ENCODE measurements at places on chromosomes 7 and 10.

DNA sequence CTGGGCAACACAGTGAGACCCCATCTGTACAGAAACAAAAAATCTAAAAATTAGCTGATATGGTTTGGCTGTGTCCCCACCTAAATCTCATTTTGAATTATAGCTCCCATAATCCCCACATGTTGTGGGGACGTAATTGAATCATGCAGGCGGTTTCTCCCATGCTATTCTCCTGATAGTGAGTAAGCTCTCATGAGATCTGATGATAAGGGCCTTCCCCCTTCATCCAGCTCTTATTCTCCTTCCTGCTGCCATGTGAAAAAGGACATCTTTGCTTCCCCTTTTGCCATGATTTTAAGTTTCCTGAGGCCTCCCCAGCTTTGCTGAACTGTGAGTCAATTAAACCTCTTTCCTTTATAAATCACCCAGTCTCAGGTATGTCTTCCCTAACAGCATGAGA, 136.5 kb downstream of the SFMBT2 start:
- DNase-seq: no peak

GRCh38 chr10:93160829-93161228, 87.1 kb downstream of the CYP26A1 start:
- no peak for DNase-seq

DNA sequence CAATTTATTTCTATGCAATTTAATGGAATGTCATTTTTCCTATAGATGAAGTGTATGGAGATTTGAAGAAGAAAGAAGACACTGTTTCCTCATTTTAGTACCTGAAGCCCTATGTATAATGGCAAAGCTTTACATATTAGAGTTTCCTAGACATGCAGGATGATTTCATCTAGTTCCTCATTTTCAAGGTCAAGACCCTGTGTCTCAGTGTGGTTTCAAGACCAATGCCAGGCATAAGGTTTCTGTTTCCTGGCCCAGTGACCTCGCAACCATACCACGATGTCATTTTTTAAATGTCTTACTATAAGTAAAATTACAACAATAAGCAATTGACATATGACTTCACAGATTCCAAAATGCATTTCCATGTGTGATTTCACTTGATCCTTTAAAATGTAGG, 336.5 kb upstream of the PRKCQ start:
- no peak for DNase-seq

DNA sequence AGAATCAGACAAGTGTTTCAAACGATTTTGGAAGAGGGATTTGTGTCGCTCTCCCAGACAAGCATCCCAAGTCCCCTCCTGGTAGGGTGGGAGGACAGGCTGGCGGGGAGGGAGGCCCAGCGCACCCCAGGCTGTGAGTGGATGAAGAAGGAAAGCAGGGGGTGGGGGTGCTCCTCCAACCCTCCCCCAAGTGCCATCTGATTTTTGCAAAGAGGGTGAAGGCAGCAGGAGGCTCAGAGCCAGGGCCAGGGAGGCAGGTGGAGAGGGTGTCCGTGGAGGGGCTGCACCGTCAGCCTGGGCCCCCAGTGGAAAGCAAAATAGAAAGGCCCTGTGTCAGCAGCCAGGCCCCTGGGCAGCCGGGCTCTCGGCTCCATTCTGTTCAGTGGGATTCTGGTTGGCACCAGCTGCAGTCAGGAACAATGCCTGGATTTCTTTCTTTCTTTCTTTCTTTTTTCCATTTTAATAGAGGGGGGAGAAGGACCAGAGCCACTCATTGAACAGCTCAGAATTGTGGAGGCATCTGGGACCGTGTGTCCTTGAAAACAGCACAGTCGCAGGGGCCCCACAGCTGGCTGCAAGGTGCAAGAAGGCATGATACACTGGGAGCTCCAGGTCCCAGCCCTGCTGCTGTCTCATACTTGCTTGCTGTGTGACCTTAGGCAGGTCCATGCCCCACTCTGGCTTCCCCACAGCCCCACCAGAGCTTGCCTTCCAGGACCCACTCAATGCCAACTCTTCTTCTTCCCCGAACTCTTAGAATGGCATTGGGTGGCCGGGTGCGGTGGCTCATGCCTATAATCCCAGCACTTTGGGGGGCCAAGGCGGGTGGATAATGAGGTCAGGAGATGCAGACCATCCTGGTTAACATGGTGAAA, 7.1 kb upstream of the ZMIZ1 start:
- DNase-seq: no peak

DNA sequence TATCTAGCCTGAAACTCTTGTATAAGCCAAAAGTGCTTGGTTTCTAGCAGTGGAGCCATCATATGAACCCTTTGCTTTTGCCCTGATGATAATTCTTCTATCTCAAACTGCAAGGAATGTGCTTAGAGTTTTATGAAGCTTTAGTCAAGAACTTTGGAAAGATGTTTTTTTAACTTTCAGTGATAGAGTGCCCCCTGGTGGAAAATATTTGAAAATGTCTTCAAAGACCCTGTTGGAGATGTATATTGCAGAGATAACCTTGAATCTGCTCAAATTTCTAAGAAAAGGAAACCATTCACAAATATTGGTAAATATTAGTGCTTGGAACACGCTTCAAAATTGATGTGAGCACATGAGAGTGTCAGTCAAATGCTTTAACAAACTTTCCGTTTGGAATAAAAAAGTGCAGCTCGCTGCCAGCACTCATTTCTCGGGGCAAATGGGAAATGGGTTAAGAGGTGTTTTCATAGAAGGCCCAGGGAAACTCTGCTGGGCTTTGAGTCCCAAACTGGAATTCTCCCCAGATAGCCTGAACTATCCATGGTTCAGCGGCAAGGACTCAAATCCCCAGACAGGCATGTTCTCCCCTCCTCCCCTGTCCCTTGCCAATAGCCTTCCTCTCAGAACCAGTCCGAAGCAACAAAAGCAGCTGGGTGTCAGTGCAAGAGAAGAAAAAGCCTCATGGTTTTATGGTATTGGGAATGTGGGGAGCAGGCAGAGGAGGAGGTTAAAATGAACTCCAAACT, 129.3 kb downstream of the MYOF start:
- DNase-seq: no peak

GRCh38 chr7:126979722-126980121, 273.0 kb downstream of the GRM8 start:
- no peak for DNase-seq

DNA sequence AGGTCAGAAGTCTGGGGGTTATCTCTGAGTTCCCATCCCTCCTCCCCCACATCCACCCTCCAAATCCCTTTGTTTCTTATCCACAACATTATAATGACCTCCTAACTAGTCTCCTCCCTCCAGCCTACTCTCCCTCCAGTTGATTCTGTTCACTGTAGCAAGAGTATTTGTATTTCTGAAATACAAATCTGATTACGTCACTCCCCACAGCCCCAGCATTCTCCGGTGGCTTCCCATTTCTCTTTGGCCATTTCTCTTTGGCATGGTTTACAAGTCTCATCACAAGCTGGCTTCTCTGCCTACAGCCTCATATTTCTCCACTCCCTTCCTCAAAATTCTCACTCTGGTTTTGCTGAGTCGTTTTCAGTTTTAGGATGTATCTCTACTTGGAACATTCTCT, 24.6 kb upstream of the MRPS33 start:
- DNase-seq: no peak

- no peak for DNase-seq
Measured at GRCh38 chr10:43981232-43981631, 332.6 kb upstream of the ZNF32 start.

DNA sequence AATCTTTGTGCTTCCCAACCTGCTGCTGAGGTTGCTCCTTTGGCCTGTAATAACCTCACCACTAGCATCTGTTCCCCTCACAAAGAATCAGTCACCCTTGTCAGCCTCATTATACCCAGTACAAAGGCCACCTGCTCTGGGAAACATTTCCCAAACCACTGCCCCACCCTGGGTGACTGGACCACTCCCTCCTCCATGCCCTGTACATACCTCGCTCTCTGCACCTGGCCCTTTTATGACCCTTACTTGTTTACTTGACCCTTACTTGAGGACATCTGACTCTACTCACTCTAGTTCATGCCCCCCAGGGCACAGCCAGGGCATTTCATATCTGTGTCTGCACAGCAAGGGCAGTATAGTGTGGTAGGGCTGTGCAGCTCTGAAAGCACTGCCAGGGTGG, 21.4 kb upstream of the AOC1 start:
- DNase-seq: no peak

GRCh38 chr7:102117743-102118142, 168.9 kb upstream of the SH2B2 start:
- no peak for DNase-seq

GRCh38 chr10:22617516-22617915, 96.9 kb downstream of the PIP4K2A start:
- no peak for DNase-seq

GRCh38 chr7:55532150-55532917, 40.0 kb downstream of the VOPP1 start:
- DNase-seq: no peak

Data from stimulated activated CD8-positive, alpha-beta memory T cell treated with anti-CD3 and anti-CD28 coated beads, Interleukin-15, amount 100 ng/mL, for 24 hours (primary cell).